ENCODE measurements at places on chromosomes 3 and 15.

DNA sequence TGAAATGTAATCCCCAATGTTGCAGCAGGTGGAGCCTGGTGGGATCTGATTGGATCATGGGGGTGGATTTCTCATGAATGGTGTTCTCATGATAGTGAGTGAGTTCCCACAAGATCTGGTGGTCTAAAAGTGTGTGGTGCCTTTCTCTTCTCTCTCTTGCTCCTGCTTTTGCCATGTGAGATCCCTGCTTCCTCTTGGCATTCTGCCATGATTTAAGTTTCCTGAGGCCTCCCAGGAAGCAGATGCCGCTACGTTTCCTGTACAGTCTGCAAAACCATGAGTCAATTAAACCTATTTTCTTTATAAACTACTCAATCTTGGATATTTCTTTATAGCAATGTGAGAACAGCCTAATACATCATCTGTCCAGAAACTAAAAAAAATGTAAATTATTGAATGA is 298.3 kb downstream of the MEX3B start:
- no peak for DNase-seq

- DNase-seq: no peak
Measured at GRCh38 chr15:59711451-59712243, 22.5 kb upstream of the BNIP2 start.

DNA sequence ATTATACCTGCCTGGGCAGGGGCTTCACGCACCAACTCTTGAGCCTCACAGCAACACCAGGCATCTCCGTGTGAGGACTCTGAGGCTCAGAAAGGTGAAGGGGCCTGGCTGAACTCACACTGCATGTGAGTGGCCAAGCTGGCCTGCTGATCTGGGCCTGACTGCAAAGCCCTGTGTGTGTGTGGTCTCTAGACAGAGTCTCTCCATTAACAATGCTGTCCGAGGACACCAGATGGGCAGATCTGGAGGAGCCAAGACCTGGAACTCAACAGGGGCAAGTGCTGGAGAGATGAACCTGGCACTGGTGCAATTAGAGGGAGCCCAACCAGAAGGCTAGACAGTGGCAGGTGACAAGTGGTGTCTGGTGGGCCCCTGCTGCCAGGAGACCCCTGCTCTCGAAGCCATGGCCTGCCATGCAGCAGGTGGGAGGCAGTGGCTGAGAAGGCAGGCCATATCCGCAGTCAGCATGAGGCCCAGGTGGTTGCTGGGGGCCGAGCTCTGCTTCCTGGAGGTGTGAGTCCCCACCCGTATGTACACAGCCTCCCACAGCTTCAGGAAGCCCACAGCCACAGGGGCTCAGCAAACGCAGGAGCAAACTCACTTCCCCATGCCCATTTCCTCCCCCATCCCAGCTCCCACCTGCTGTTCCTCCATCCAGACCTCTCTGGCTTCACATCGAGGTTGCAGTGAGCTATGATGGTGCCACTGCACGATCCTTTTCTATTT is 39.0 kb downstream of the CYP11A1 start:
- DNase-seq: no peak

- DNase-seq: no peak
Measured at GRCh38 chr3:158057666-158058065, 48.6 kb downstream of the SHOX2 start.

GRCh38 chr3:83230841-83231240 is 1469.4 kb upstream of the GBE1 start:
- no peak for DNase-seq

Measured in stimulated activated CD4-positive, alpha-beta T cell treated with anti-CD3 and anti-CD28 coated beads, TNF-alpha, amount 100 ng/mL, for 24 hours (primary cell).